ENCODE measurements at places on chromosomes 12 and 14.

DNA sequence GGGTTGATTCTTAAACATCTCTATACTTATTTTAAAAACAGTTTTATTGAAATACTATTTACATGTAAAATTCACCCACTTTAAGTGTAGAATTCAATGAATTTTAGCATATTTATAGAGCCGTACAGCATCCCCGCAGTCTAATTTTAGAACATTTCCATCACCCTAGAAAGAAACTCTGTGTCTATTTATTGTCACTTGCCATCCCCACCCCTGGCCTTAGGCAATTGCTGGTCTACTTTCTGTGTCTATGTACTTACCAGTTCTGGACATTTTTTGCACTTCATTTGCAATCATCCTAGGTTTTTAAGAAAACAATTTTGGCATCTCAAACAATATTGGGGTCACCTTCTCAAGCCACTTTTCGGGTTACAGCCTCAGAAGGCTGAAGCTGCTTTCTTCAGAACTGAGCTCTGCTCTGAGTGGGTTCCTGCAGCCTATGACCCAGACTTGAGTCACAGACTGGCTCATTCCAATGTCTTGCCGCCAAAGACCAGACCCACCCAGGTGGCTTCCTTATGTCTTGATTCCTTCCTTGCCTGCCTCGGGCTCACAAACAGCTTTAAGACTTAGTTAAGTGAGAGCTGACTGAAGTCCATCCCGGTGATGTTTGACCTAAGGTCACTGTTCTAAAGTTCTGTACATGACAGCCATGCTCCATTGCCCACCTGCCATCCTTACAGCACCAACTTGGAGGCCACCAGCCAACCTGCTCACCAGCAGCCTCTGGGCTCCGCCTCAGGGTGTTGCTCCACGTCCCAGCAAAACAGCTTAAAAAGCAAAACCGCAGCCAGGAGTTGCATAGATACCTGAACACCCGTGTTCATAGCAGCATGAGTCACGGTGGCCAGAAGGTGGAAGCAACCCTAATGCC is 131.5 kb downstream of the CHST11 start:
- peak; percentile 82 for DNase-seq

DNA sequence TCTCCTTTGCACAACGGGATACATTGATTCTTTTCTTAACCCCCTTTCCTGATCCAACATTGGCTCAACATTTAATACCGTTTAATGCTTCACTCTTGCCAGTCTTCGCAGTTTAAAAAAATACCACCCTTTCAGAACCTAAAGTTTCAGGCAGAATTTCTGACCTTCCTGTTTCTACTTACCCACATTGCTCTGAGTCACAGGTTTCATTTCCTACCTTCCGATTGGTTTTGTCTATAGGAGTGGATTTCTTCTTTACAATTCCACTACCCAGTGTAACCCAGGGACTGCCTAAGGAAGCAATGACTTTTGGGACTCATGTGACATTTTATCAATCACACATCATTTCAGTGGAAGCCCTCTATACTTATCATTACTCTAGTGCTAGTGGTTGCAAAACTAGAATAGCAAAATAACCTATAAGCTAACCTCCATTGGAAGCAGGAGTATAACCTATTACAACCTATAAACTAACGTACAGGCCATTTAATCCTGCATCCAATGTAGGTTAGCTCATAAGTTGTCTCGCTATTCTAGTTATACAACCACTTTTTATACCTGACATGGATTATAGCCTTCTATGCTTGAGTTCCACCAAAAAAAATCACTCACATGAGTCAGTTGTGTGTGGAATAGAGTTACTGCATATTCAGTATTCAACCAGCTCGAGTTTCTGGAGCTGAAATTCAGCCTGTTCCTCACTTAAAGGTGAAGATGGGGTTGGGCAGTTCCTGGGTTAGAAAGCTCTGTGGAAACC is 64.9 kb upstream of the KITLG start:
- DNase-seq: no peak

DNA sequence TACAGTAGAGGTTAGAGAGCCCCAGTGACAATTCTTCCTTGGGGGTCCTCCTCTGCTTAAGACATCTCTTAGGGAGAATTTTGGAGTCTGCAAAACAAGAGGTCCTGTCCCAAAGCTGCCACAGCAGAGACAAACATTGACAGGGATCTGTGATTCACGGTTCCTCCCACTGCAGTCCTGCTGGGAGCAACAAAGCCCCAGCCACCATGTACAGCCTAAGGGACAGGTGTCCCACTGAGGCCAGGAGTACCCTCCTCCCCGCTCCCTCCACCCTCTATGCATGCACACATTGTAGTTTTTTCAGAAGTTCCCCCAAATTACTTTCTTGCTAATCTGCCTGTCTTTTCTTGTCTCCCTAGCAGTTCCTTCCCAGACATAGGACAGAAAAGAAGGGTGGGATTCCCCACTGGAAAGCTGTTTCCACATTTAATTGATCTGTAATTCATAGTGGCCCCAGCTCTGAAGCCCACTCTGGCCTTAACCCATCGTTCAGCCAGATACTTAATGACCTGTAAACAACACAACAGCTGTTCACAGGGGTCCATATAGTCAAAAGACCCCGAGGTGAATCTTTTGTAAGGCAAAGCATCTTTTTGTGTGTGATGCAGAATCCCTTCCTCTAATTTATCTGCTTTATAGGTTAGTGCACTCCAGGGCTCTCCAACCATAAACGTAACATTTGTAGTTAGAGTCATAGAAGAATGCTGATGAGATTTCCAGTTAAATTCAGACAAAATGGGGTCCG is 13.9 kb upstream of the PRICKLE1 start:
- no peak for DNase-seq

- DNase-seq: no peak
Measured at GRCh38 chr14:79986251-79986650, 225.1 kb downstream of the DIO2 start.

- DNase-seq: peak; percentile 75
Measured at GRCh38 chr14:98069712-98070171, 1202.3 kb downstream of the BCL11B start.

- DNase-seq: no peak
Measured at GRCh38 chr14:38404616-38405015, 148.7 kb upstream of the CLEC14A start.

GRCh38 chr14:20167091-20167490 is 23.6 kb upstream of the OR11G2 start:
- no peak for DNase-seq

DNA sequence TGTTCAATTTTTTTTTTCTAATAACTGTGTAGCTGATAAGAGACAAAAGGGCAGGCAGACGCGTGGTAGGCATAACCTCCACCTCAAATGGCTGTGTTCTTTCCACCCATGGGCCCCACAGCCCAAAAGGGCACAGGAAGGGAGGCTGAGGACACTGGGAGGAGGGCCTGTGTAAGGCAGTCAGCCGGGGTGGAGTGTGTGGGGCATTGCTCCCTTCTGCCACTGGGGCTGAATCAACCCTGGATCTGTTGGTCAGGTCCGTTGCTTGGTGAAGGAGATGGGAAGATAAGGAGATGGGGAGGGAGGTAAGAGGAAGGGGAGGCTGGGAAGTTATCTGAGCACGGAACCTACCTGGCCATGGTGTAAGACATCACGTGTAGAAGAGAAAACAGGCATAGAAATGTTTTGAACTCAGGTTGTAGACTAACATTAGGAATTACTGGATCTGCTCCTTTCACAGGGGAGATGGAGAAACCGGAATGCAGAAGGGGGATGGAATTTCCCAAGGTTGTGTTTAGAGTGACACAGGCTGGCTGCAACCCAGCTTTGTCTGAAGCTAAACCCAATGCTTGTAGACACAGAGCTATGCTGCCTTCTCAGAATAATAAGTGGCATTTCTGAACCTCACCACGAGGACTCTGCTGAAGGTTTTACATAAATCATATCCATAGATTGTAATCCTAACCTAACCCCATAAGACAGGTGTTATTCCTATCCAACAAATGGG is 138.5 kb upstream of the NOS1 start:
- DNase-seq: no peak

GRCh38 chr14:39102265-39102968 is 618 bp downstream of the SEC23A start:
- DNase-seq: no peak

DNA sequence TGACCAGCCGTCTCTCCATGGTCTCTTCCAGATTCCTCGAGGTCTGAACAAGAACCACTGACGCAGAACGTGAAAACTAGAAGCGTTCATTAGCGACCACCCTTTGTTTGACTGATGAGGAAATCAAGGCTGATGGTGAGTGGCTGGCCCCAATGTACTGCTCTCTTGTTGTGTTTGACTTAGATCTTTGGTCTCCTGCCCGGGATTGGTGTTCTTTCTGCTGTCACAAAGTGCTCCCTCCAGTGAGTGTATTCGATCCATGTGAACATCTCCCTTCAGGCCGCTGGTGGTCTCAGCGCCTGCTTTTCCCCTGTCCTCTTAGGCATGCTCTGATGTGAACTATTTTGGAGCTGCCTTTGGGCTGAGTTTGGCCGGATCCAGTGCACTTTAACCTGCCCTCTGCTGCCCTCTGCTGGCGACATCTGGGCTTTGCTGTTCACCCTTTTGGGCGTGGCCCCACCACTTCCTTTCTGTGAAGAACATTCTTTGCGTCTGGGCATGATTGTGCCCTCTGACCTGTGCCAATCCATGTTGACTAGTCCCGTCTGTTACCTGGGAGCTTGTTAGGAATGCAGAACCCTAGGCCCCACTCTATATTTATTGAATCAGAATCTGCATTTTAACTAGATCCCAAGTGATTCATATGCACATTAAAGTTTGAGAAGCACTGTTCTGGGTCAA is 279.1 kb downstream of the TTC6 start:
- DNase-seq: no peak

DNA sequence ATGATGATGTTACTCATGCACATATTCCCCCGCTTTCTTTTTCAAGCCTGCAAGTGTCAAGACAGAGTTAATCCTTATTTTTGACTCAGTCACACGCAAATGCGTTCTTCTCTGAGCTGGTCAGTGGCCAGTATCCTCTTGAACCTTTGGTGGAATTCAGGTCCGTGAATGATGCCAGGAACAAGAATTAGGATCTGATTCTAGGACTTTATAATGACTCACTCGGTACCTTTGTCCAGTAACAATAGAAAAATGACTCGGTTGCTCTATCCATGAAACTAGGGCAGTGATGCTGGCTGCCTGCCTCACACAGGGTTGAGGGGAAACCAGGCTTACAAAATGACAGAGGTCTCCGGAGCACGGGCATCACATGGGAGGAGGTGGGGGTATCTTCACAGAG is 185.8 kb upstream of the NUDT4 start:
- no peak for DNase-seq

DNA sequence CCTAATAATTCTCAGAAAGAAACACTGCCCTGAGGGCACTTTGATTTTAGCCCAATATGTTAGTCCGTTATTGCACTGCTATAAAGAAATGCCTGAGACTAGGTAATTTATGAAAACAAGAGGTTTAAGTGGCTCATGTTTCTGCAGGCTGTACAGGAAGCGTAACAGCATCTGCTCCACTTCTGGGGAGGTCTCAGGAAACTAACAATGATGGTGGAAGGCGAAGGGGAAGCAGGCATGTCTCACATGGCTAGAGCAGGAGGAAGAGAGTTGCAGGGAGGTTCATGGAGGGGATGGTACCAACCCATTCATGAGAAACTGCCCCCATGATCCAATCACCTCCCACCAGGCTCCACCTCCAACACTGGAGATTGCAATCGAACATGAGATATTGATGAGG is 49.4 kb upstream of the RERG start:
- no peak for DNase-seq

DNA sequence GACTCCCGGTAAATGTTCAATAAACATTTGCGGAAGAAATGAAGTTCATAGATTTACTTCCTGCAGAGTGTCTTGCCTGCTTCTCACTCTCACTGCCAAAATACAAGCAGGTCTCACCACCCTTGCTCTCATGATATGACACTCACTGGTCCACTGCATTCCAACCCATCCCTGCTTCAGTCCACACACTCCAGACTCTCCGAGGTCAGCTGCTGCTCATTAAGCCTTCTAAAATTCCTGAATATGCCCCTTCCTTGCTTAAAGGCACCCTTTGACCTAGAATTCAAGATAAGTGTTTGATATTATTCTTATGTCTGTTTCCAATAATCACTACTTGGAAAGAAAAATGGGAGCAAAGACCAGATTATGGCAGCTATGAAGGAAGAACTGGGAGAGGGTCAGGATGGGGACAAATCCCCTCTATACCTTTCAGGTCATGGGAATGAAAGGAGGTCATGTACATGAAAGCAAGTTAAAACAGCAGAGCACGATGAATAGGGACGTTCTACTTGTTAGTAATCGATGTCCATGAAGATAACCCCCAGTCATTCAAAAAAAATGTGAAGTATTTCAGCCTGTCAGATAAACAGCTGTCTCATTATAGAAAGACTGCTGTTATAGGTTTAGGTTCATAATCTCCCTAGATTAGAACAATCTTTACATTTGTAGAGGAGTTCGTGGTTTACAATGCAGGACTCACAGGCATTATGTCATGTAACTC is 10.5 kb upstream of the NID2 start:
- no peak for DNase-seq

GRCh38 chr14:61269321-61270083 is 11.6 kb downstream of the TMEM30B start:
- DNase-seq: no peak

- DNase-seq: no peak
Measured at GRCh38 chr14:102749393-102750305, 27.6 kb upstream of the TRAF3 start.

GRCh38 chr14:24673534-24674203 is 39.7 kb upstream of the GZMB start:
- DNase-seq: no peak

DNA sequence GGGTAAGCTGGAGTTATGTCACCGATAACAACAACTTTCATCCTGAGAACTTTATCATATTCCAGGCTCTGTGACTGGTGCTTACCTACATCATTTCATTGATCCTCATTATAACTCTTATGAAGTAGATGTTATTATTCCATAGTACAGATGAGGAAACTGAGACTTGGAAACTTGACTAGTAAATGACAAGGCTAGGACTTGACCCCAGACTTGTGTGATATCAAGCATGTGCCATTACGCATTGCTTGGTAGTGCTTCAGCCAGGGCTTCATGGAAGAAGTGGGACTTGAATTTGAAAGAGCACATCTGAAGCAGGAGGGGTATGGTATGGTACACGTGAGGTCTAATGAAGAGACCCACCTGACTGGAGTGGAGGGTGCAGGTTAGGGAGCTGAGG is 11.9 kb downstream of the AVIL start:
- DNase-seq: no peak

DNA sequence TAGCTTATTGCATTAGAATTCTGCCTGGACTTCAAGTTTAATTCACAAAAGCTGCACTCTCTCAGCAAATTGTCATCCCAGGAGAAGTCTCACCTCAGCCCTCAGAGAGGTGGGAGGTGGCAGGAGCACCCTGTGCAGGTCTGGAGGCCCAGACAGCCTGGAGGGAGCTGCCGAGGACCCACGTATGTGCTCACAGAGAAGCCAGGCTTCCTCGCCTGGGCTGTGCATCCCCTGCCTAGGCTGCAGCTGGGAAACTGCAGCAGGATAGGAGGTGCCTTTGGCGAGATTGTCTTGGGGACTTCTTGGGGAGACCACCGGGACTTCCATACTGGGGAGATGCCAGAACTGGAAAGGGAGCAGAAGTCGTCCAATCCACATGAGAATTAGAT is 8.8 kb downstream of the CPNE6 start:
- DNase-seq: no peak

All from epithelial cell of prostate (primary cell).